A172 (cell line): ENCODE measurements at places on chromosomes 5 and 9. TPM values are rescaled to one million over a fixed set of nuclear protein-coding genes. Genes with fewer than 3 reads are reported as not detected.

- no peak for DNase-seq
These were observed 90.6 kb upstream of the HAND1 start for GRCh38 chr5:154568589-154568988.

DNA sequence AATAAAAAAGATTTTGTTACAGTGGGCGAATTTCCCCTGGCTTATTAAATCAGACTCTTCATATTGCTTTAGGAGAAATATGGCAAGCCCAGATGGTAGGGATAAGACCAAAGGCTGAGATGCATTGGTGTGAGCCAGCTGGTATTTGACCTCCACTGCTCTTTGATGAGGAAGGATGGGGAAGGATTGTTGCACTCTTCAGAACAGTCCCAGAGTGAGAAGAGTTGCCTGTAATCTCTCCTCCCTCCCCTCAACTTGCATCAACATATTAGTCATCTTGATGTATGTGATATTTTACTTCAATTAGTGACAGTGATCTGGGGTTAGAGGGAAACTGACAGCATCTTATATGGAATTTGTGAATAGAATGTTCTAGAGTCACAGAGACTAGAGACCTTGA, 136.6 kb downstream of the ADAMTS12 start:
- peak; percentile 13 for DNase-seq

DNA sequence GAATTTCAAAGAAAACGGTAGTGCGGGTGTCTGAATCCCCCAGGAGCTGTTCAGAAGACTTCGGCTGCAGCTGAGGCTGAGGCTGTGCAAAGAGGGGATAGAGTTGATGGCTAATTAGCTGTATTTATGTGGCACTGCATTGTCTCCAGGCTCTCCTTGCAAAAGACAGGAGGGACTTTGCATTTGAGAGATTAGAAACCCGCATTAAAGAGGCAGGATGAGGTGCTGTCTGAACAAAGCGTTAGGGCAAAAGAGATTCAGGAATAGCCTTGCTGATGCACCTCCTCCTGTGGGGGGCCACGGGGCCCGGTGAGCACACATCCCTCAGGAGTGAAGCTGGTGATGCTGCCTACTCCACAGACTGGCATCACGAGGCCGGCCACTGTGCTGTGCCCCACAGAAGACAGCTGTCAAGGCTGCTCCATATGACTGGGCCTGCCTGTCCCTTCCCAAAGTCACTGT, 343.6 kb upstream of the DAP start:
- DNase-seq = no peak

Gene PCDHAC2
- total RNA-seq = 3.2 and 5.1 TPM in 2 replicates

DNA sequence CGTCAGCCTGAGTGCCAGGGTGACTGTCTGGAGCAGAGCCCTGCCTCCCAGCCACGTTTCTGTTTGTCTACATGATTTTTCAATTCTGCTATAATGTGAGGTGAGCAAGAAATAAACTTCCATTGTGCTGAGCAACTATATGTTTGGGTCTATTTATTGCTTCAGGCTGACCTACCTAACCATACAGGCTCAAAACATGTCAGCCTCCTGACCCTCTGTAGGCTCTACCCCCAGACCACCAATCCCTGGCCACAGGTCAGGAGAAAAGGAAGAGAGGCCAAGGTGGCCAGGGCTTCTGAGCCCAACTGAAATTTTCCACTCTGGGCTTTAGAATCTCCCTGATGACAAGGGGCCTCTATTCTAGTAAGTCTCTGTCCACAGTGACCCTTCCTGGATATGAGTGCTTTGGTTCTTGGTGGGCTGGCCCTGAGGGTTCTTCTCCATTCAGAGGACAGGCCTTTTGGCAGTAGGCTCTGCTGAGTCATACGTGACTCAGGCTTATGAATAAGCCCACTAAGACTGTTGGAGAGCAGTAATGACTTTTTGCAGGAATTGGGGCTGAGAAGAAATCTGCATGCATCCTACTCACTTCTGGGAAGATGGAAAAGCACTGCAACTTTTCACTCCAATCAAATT, 117.2 kb upstream of the TBCA start:
- DNase-seq = peak; percentile 95

GRCh38 chr9:37624073-37624472, 26.7 kb upstream of the FRMPD1 start:
- no peak for DNase-seq

Gene TPRN
- total RNA-seq = 26.9 and 34.5 TPM in 2 replicates

Gene GFI1B
- total RNA-seq = 0.19 and 0.47 TPM in 2 replicates

Gene LCN15
- total RNA-seq = not detected in 2 replicates

DNA sequence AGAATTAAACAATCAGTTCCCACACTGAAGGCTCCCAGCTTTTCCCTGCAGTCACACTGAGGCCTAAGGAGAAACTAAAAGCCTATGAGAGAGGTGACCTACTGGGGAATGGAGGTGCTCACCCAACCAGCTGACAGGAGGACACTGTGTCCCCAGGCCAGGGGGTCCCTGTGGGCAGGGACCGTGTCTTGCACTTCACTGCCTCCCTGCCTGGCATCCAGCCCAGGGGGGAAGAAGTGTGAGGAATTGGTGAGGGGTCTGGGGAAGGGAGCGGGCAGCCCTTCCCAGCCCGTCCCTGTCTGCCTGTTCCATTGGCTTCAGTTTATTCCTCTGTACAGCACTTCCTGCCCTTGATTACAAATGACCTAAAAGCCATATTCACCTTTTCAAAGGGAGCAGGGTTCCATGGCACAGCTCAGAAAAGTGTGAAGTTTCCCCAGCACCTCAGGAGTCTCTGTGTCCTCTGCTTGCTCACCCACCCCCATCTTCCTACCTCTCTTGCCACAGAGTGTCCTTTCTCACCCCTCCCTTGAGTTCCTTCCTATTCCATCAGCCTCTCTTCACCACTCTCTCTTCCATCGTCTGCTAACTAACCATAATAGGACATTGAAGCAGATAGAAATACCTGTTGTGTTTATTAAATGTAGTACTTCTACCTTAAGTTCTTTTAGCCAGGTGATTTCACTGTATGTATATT, 12.9 kb downstream of the OTULINL start:
- DNase-seq = no peak

Gene HINT2
- total RNA-seq = 36.3 and 49.2 TPM in 2 replicates

DNA sequence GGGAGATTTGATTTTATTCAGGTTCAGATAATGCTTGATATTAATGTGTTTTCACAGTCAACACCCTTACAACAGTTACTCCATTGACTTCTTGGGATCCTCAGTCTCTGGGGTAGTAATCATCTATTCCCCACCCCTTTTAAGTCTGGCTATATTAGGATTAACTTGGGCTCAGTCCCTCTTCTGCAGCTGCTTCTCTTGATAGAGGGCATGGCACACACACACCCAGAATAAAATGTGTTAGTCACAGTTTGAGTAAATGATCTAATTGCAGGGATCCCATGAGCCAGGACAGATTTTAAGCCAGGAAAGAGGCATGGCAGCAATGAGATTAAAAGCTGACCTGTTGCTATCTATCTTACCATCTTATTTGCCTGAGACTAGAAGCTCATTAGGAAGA, 53.7 kb upstream of the VLDLR start:
- DNase-seq = no peak

GRCh38 chr5:6543830-6544560, 88.8 kb downstream of the NSUN2 start:
- no peak for DNase-seq

Gene LCN1
- 0.47 TPM in 1 of 2 replicates, not detected in the other for total RNA-seq

- no peak for DNase-seq
These were observed 32.8 kb upstream of the ZSWIM6 start for GRCh38 chr5:61299261-61299681.

- DNase-seq = peak; percentile 54
These were observed 171.5 kb upstream of the GNA14 start for GRCh38 chr9:77819657-77820056.

Gene HAVCR1
- not detected in 2 replicates for total RNA-seq

Gene FOXI1
- 0.10 TPM in 1 of 2 replicates, not detected in the other for total RNA-seq

Gene TLX3
- total RNA-seq = not detected in 2 replicates

DNA sequence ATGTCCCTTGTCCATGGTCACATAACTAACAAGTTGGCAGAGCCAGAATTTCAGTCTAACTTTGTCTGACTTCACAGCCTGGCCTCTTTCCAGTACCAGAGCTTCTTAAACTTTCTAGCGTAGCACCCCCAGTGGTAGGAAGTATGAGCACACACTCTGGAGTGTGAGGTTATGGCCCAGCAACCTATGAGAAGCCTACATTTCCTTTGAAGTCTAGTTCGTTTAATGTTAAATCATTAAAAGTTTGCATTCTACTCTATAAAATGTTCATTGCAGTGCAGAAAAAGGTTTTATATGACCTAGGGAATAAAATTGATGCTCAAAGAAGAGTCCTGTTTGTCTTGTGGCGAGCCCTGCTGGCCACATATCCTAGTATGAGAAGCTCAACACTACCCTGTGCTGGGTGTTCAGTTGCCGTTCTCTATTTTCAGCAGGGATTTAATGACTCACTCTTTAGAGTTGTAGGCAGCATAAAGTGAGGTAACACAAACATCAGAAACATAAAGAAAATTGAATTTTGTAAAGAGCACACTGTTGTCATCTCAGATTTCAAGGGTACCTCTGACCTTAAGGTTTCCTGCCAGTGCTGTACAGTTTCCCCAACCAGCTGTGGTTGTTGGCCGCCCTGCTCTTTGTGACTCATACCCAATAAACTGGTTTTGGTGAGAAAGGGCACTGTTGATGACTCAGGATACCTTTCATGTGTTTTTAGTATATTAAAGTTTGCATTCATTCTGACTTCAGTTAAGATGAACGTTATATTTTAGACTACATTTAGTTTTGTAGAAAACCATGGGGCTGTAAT, 14.3 kb downstream of the MCCC2 start:
- peak; percentile 99 for DNase-seq

GRCh38 chr5:32201122-32201753, 27.1 kb upstream of the GOLPH3 start:
- DNase-seq = no peak

Gene SLC6A7
- total RNA-seq = not detected in 2 replicates

DNA sequence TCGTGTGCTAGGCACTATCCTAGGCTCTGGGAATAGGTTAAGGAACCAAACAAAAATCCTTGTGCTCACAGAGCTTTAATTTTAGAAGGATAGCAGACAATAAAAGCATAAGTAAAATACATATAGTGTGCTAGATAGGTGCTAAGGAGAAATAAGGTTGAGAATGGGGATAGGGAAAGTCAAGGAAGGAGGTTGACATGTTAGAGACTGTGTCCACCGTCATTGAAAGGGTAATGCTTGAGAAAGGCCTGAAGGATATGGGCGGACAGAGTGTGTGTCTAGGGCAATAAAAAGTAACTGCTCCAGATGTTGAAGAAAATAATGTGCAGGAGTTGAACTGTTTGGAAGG, 482 bp upstream of the TDRD7 start:
- DNase-seq = no peak

DNA sequence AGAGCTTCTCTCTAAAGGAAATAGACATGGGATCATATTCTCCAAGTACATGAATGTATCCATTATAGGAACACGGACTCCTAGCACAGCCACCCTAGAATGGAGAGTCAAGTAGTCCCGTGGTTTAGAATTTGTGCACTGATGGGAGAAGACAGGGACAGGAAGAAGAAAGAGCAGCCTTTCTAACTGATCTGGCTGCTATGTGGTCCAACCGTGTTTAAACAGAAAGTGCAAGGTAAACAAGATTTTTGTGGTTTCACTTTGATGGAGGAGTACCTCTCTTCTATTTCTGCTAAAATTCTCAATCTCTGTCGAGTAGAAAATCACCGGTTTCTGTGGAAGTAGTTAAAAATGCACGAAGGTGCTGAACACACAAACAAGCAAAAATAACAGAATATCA, 171.3 kb downstream of the ST8SIA4 start:
- peak; percentile 20 for DNase-seq

GRCh38 chr9:1238407-1238806, 188.2 kb downstream of the DMRT2 start:
- no peak for DNase-seq

GRCh38 chr5:117568622-117569021, 994.0 kb upstream of the SEMA6A start:
- DNase-seq = peak; percentile 76

DNA sequence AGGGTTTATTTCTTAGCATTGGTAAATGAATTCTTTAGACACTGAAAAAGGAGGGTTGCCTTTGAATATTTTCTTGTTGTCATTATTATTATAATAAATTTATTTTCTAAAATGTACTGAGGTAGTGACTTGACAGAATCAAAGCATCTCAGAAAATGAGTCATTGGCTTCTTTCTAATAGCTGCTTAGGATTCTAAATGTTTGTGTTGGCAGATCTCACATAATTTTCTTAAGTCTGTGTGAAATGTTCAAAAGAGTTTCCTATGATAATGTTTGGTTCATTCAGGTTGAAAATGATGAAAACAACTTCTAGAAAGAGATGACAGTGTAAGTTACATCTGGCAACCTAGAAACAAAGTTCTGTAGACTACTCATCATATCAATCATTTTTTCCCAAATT, 69.7 kb downstream of the SH3GL2 start:
- DNase-seq = no peak

DNA sequence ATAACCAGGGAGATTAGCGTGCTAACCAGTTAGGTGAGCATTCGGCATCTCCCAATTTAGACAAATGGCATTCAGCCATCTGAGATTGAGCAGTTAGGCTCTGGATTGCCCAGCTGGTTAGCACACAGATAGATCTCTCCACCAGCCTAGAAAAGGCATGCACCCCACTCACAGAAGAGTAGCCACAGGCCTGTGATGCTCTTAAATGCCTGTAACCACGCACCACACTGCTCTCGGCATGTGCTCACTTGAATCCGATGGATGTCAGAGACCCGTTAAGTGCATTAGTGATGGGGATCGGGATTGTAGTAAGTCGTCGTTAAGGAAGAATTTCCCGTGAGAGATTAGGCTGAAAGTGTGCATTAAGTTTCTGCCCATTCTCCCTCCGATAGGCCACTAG, 23.0 kb downstream of the MARCHF6 start:
- no peak for DNase-seq

DNA sequence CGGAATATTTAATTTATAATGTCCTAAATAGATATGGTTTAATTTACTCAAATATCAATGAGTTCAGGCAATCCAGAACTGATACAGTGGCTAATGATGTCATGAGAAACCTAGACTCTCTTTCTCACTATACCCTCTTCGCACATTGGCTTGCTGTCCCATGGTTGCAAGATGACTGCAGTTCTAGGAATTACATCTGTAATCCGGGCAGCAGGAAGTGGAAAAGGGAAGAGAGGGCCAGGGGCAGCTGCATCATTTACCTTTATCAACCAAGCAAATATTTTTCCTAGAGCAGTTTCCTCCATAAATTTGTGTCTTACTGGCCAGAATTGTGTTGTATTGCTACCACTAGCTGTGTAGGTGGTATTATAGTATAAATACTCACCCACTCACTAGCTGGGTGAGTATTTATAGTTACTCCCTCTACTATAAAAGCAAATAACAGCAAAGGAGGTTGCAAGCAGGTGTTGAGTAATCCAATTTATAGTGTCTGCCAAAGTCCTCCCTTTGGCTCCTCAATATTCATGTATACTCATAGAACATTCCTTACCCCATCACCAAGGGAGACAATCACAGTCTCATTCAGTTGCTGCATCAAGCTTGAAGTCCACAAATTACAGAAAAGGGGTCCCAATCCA, 168.8 kb downstream of the DROSHA start:
- DNase-seq = no peak
